SK-N-SH treated with all-trans-retinoic acid at 6 μM for 48 hours (cell line): ENCODE measurements at places on chromosomes 2 and 18.

- no peak; the same call in 1 of the 3 replicates for ATAC-seq
Observed at GRCh38 chr2:30530346-30530745, 83.3 kb downstream of the LCLAT1 start.

DNA sequence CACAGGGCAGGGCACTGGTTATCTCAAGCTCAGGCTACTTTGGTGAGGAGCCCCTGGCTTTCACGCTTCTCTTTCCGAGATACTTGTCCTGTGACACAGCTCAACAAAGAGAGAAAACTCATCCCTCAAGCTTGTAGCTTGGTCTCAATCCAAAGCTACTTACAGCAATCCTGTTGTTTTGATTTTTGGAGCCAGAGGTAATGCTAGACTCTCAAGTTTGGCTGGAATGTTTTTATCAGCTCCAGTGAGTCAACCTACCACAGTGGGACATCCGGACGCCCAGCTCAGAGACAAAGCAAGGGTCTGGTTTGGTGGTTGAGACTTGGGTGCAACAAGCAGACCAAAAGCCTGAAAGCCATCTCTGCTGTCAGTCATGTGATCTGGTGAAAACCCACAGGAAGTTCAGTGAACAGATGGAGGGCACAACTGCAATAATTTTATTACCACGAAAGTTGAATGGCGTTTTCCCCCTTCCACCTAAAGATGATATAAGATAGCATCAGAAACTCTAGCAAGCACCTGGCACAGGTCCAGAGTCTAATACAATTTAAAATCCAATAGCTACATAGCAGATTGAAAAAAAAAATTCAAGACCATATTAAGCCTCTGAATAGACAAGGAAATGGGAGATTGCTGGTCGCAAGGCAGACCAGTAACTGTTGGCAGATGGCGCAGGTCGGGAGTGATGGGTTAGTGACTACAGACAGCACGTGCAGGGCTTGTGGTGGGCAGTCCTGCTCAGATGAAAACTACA lies 102.3 kb upstream of the SMAD7 start:
- peak; percentile 86 for ATAC-seq

- no peak for ATAC-seq
Observed at GRCh38 chr2:148218326-148219075, 197.6 kb downstream of the MBD5 start.

- ATAC-seq, result no peak
Observed at GRCh38 chr2:156812496-156812895, 376.3 kb downstream of the GPD2 start.

DNA sequence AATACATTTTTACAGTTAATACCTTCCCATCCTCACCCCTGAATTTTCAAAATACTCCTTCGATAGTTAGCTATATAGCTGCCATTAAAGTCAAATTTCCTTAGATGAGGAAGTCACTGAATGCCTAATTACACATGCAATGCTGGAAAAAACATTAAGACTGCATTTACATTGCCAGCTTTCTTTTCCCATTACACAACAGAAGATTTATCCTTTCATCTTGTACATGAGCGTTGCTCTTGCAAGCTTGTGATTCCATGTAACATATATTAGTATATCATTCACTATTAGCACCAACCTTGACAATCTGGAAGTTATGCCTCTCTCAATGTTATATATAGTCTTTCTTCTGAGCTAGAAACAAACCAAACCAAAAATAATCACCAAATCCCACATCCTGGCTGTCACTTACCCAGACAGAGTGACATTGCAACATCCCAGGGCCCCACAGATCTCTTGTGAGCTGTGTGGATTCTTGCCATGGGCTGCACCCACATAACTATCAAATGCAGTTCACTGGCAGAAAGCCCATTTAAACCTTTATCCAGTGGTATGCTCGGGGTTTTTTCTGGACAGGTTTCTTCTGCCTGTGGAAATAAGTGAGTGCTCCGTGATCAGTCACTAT lies 79.2 kb upstream of the PAPOLG start:
- ATAC-seq, result no peak

DNA sequence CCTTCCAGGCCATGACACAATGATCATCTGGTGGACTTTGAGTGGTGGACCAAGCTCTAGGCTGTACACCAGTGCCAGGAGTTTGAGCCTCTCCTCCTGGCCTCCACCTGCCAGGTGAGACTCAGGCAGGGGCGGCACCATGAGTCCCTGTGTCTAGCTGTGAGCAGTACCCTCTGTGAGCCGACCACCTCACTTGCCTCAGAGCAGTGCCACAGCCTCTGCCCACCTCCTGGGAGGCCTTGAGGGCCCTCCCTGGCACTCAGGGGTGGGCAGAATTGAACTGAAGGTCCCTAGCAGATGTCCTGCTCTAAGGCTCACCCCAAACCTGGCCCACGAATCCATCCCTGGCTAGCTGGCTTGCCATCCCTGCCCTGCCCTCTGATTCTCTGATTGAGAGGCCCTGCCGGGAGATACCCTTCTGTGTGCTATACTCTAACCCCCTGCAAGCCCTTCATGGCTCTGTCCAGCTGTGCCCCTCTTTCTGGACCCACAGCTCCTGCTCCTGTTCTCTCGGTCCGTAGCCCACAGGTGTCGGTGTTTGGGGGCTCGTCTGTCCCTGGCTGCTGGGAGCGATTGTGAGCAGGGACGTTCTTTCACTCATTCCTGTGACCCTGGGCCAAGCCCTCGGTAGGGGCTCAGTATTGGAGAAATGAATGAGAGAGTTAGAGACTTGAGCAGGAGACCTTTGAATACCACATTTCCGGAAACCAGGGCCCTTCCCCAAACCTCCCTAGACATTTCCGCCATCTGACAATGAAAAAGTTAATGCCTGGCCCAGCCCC lies 70.0 kb downstream of the INHBB start:
- no peak for ATAC-seq

- no peak for ATAC-seq
Observed at GRCh38 chr2:119085613-119086012, 72.9 kb downstream of the C1QL2 start.

GRCh38 chr2:19855542-19856431 lies 46.0 kb downstream of the TTC32 start:
- ATAC-seq, result no peak

- peak; percentile 5 for ATAC-seq
Observed at GRCh38 chr2:239401881-239402233, 1.0 kb upstream of the HDAC4 start.

DNA sequence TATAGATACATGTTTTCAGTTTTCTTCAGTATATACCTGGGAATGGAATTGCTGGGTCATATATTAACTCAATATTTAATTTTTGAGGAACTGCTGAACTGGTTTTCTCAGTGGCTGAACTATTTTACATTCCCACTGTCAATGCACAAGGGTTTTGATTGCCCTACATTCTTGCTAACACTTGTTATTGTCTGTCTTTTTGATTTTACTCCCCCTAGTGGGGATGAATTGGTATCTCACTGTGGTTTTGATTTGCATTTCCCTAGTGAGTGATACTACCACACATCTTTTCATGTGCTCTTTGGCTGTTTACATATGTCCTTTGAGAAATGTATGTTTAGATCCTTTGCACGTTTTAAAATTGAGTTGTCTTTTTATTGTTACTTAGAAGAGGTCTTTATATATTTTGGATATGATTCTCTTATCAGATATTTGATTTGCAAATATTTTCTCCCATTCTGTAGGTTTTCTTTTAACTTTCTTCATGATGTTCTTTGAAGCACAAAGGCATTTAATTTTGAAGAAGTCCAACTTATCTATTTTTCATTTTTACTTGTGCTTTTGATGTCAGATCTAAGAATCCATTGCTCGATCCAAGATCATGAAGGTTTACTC lies 36.2 kb downstream of the ASB1 start:
- peak; percentile 76 for ATAC-seq

- ATAC-seq, result peak; percentile 76
Observed at GRCh38 chr18:9814431-9814830, 71.3 kb upstream of the TXNDC2 start.

GRCh38 chr2:98037666-98038336 lies 42.1 kb upstream of the TMEM131 start:
- no peak for ATAC-seq

GRCh38 chr2:234708091-234708683 lies 211.3 kb upstream of the ARL4C start:
- no peak for ATAC-seq

DNA sequence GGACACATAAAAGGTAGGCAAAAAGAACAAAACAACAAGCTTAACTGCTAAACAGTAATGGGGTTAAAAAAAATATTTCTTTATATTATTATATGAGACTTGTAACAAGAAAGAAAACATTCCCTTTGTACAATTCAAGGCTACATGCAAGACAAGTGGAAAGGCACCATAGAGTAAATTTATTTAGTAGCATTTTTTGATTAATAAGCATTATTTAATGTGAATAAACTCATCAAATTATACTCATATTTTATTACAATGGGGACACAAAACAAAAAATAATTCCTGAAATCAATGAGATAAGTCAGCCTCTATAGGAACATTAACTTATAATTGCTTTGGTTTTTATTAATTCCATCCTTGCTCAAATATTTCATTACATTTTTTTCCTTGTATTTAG lies 809.2 kb downstream of the ERBB4 start:
- no peak for ATAC-seq

GRCh38 chr2:231985823-231986261 lies 24.3 kb downstream of the DIS3L2 start:
- ATAC-seq, result no peak

DNA sequence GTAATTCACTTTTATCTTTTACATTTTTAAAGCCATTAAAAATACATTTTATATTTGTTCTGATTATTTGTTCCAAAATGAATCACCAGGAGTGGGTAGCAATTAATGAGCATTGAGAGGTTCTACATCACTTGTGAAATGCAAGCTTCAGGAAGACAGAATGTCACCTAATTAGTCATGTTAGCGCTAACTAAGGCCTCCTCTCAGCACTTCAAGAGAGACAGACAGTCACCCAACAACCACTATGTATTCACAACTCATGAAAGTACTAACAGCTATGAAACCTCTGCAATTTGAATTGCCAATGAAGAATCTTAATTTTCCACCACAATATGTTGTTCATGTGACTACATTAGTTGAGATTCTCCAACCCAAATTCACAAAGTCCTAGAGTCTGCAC lies 611.0 kb downstream of the KCNJ3 start:
- no peak for ATAC-seq

DNA sequence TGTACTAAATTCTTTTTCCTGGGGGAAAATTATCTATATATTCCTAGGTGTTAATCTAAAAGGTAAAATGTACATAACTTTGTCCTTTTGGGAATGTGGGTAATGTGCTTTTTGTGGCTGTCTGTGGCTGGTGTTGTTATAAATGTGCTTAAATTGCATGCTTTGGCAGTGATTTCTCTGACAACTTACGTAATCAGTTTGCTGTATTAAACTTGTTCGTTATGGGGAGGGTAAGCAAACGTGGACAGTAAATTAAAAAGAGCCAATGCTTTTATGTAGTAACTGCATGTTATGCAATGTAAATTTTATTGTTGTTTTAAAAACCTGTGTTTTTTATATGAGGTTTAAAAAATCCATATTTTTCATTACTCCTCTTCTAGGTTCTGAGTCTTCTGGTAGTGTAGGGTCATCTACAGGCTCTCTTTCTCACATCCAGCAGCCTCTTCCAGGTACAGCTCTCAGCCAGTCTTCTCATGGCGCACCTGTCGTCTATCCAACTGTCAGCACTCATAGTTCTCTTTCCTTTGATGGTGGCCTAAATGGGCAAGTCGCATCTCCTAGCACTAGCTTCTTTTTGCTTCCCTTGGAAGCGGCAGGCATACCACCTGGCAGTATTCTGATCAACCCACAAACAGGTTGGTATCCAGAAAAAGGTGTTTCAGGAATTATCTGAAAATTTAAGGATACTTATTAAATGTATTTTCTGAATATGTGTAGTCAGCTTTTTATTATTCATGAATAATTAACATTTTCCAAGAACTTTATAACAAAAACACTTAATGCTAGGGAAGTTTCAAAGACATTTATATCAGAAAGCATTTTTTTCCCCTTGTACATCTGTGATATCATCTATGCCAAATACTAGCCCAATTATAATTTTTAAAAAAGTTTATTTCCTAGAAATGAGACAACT lies 100.2 kb upstream of the UBXN4 start:
- ATAC-seq, result no peak

DNA sequence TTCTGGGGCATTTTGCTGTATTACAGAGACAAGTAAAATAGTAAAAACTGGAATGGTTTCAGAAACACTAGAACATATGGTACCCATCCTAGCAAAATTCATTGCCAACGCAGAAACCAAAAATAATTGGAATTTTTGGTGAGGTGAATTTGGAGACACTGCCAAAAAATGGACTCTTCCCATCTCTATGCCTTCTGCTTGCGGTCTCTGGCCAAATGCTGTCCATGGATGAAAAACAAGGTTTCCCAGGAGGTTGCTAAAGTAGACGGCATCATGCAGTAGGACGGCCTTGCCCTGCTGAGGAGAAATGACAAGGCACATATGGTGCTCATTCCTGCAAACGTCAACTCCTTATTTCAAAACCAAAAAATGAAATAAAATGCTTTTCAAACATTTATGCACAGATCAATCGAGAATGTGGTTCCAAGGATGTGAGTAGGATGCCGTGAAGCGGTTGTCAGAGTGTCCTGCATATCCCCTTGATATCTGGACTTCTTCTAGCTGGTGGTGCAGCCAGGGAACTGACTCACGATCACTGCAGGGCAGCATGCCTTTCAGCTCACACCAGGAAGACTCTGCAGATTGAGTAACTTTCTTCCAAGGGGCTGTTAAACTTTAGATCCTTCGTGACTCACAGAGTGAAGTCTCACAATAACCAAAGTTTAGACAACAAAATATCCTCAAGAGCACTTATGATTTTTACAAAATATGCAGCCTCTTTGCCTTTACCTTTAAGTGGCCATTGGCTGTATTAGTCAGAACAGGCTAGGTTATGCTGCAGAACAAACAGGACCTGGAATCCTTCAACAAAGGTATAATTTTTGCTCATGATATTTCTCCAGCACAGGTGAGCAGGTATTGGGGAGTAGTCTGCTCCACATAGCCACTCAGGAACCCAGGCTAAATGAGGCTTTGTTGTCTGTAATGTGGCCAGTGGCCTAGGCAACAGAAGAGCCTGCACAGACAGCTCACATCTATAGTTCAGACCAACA lies 149.4 kb upstream of the NDUFV2 start:
- no peak for ATAC-seq

GRCh38 chr2:83063511-83063910 lies 1395.6 kb downstream of the SUCLG1 start:
- ATAC-seq, result no peak
